ENCODE measurements at places on chromosomes 2 and 18.

GRCh38 chr2:63628403-63628942 lies 39.7 kb downstream of the MDH1 start:
- DNase-seq: no peak

- DNase-seq: no peak
Observed at GRCh38 chr2:120303177-120303576, 42.8 kb upstream of the INHBB start.

- no peak for DNase-seq
Observed at GRCh38 chr18:45467293-45467692, 148.0 kb upstream of the SLC14A2 start.

DNA sequence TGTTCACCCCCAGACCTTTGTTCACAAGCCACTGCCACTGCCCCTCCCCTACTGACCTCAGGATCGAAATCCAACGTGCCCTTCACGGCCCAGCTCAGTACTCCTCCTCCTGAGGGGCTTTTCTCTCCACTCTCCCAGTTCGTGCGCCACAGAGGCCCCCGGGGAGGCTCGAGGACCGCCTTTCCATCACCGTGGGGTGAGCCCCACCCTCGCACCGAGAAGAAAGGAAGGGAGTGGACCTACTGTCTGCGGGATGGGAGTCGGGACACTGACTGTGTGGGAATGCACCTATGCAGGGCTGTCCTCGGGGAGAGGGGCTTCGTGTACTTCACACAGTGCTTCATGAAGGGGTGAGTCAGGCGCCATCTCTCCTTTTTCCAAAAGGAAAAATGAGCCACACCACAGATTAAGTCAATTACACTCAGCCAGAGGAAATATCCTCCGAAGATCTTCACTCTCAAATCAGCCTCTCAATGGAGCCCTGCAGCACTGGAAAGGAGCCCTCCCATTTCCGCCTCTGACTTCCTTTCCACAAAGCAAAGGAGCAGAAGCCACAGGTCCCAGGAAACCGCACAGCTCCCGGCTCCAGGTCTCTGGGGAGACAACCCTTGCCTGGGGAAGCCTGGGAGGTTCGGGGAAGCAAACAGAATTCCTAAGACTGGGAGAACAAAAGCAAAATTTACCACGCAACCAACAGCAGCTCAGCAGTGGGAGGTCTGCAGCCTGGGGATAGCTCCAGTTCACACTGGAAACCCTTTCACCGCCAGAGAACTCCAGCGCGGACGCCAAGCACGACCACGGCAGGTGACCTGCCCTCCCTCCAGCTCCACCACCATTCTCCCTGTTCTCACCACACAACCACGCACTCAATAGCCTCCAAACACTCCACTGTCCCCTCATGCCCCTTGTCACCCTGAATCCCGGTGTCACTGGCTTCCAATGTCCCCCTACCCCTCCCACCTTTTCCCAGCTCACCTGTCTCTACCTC lies 21.6 kb downstream of the ADCY3 start:
- DNase-seq: no peak

DNA sequence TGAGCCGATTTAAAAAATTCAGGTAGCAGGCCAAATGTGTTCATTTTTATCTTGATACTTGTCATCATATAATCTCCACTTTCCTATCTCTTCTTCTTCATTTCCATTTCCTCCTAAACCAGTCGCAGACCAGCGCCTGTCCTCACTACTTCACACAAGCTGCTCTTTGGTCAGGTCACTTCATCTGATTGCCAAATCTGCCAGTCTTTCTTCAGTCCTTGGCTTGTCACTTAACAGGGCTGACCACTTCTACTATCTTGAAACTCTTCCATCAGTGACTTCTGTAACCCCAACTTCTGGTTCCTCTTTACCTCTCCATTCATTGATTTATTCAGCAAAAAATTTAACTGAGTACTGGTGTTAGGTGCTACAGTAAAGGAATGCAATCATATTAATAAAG lies 18.0 kb upstream of the SPRED2 start:
- no peak for DNase-seq

GRCh38 chr2:85694052-85695025 lies at the start of gene GNLY:
TSS of gene GNLY (plus strand) at chr2:85694358. CDS start at chr2:85694419, 61 bp downstream.
- DNase-seq: no peak

- no peak for DNase-seq
Observed at GRCh38 chr18:9681217-9681616, 26.9 kb upstream of the RAB31 start.

DNA sequence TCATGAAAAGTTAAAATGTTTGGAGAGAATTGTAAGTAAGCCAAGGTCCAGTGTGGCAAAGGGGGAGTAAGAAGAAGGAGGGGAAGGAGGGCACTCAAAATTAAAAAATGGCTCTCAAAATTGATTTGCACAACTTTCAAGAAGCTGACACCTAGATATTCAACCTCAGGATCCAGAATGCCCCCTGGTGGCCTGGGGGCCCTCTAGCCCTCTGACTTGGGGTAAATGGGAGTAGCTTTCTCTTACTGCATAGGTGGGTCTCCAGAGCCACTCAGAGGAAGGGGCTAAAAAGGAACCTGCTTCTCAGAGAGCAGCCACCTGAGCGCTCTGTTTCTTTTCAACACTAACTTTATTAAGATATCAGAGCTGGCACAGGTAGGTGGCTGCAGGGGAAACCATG lies 968.5 kb downstream of the BCL11A start:
- DNase-seq: no peak

DNA sequence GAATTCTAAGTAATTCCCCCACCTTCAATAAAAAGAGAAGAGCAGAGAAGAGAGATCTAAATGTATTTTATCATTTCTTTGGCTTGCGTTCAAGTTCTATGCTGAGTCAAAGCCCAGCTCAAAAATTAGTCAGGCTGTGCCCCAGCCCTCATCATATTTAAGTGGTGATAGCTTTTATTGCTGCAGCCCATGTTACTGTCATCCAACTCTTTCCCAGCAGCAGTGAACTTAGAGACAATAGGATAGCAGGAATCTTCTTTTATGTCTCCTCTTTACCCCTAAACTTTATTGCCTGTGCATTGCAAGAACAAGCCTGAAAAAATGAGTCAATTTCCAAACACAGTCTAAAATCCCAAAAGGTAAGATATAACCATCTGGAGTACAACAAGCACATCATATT lies 1599.3 kb upstream of the PIK3C3 start:
- DNase-seq: no peak

DNA sequence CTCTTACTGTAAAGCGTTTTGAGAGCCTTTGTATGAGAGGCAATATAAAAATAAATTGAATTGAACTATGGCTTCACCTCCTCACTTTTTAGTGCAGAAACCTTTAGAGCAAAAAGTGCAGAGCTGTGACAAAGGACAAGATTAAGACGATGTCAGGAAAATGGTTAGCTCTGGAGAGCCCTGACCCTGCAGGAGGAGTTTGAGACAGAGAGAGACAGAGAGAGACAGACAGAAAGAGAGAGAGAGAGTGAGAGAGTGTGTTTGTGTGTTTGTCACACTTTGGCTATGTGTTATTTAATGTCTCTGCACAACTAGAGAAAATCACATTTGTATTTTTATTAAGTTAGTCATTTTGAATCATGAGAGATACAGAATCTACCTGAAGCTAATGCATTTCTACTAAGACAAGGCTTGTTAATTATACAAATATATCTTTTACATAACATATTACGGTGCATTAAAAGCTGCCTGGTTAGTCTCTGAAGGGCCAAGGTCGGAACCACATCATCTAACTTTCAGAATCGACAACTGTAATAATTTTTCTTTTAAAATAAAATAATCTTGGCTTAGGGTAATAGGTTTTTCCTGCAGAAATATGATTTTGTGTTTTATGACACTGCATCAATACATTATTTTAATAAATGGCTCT lies 423.5 kb upstream of the ZEB2 start:
- no peak for DNase-seq

- DNase-seq: no peak
Observed at GRCh38 chr2:47521666-47522285, 118.8 kb downstream of the MSH2 start.

DNA sequence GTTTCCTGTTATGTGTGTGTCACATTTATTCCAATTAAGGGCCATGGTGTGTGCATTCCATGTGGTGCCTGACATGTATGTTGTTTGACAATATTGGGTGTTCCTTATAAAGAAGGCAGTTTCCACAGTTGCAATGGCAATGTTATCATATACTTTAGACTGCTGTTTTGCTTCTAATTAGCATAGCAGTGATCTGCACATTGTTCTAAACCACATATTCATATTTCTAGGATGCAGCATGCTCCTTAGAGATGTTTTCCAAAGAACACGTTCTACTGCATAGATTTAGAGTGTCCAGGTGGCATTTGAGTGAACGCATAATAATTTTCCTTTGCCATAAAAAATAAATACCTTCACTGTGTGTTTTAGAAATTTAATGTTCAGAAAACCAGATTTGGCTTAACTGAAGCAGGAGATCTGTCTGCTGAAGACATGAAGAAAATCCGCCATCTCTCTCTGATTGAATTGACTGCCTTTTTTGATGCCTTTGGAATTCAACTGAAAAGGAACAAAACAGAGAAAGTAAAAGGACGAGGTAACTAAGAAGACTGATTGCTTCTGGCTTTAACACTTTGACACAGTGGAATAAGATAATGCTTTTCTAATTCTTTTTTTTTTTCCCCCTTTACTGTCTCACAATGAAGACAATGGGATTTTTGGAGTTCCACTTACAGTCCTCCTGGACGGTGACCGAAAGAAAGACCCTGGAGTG lies 143.7 kb downstream of the ARHGAP28 start:
- no peak for DNase-seq

DNA sequence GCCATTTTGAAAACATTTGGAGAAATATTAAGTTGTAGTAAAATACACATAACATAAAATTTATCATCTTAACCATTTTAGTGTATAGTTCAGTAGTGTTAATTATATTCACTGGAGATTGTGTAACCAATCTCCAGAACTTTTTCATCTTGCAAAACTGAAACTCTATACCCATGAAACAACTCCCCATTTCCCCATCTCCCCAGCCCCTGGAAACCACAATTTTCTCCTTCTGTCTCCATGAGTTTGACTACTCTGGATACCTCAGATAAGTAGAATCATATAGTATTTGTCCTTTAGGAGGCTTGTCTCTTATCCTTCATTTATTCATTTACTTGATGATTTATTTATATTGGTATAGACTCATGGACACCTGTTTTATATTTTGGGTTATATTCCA lies 392.9 kb downstream of the SETBP1 start:
- DNase-seq: no peak

GRCh38 chr2:26980971-26981370 lies 10.5 kb downstream of the MAPRE3 start:
- no peak for DNase-seq

DNA sequence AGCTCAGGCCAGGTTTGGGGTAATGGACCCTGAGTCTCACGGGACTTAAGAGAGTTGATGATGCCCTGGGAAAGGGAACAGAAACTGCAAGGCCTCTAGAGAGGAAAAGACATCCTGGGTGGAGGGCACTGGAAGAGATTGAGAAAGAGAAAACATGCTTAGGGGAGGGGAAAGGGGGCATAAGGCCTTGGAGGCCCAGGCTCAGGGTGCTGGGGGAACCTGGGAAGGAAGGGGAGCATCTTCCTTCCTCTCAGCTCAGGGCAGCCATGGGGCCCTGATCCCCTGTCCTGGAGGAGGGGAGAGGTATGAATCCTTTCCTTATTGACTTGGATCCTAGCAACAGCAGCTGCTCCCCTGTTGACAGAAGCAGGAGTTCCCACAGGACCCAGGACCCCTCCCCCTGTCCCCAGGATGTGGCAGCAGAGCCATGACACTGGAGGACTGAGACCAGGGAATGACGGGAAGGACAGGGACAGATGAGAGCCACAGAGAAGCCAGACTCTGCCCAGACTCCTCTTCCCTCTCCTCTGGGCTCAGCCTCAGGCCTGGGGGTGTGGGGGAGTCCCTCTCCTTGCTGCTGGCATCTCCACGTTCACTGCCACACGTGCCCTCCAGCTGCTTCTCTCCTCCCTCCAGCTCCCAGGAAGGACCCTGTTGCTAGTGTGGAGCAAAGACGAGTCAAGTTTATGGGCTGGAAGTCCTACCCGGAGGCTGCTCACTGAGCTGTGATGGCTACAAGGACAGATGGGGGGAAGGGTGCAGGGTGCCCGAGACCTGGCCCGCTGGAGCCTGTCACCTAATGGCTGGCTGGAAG lies 815 bp downstream of the GPBAR1 start:
- DNase-seq: no peak

DNA sequence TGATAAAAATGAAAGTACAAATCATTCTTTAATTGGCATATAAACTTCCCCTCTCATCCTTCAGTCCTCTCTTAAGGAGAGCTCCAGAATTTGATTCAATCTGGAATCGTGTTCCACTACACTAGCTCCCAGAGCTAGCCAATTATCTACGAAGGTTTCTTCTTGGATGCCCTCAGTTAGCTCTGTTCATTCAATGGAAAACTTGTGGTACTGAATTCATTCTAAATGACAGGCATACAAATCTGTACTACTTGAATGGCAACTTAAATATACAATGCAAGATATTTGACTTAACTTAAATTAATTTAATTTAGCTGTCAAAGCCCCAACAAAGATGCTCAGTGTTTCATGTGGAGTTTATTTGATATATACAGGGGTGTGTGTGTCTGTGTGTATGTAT lies 1474.2 kb upstream of the CELF4 start:
- DNase-seq: no peak

DNA sequence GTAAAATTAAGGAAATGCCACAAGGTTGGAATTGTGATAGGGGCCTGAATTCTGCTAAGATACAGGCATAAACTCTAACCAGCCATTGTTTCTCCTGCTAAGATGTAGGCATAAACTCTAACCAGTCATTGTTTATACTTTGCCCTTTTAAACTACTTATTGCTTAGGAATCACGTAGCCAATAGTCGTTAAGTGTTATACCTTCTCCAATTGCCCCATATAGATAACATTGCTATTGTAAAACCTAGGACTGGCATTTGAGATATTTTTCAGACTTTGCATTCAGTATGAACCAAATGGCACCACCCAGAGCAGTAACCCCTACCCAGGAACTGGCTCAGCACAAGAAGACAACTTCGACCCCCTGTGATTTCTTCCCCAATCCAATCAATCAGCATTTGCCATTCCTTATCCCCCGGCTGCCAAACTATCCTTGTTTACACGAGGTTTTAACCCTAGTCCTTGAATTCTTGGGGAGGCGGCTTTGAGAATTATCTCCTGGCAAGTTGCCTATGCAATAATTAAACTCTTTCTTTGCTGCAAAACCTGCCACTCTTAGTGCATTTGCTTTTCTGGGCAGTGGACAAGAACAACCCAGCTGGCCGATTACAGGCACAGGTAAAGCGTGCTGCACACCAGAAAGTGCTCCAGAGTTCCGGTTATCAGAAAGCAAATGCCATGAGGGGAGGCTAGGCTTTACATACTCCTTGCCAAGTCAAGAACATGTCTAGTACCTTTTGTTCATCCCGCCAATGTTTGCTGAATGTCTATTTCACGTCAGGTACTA lies 167.6 kb downstream of the LAMA1 start:
- DNase-seq: no peak

DNA sequence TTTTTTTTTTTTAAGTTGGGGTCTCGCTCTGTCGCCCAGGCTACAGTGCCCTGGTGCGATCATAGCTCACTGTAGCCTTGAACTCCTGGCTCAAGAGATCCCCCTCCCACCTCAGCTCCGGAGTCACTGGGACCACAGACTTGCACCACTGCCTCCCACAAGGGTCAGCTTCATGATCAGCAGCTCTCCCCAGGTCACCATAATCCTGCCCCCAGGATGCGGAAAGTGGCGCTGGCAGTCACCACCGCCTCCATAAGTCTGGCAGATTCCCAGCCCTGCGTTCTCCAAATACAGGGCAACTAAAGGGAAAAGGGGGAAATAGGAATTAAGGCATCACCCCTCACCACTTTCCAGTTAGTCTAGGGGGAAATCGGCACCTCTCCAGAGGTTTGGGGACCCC lies 5.2 kb upstream of the ARID5A start:
- no peak for DNase-seq

GRCh38 chr18:37684183-37684582 lies 118.6 kb upstream of the CELF4 start:
- no peak for DNase-seq

Measured in neuronal stem cell (in vitro differentiated cells).